ENCODE measurements at places on chromosomes 2 and 18.

DNA sequence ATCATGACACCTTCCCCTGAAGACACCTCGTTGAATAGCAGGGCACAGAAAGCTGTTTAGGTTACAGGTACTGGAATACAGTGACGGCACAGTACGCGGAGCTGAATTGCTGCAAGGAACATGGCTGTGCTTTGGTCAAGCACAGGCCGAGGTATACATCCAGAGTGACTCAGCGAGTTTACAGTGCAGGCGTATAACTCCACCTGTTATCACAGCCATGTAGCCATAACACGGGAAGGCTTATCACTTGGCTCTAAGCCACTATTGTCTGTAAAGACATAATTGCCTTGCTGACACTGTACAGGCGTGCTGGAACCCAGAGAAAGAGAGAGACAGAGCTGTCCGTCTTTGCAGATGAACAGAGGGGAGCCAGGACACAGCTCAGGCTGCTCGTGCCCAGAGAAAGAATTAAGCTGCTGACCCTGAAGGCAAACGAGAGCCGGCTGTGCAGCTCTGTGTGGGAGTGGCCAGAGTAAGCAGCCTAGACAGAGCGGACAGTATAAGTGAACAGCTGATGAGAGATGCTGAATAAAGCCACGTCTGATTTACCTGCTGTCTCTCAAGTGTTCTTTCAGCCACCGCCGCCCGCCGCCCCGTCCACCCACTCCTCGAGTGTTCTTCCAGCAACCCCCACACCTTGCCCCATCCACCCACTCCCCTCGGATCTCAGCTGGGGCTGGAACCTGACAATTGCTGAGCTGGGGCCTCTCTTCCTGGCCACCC lies 87.3 kb upstream of the PPP1CB start:
- DNase-seq, result no peak

DNA sequence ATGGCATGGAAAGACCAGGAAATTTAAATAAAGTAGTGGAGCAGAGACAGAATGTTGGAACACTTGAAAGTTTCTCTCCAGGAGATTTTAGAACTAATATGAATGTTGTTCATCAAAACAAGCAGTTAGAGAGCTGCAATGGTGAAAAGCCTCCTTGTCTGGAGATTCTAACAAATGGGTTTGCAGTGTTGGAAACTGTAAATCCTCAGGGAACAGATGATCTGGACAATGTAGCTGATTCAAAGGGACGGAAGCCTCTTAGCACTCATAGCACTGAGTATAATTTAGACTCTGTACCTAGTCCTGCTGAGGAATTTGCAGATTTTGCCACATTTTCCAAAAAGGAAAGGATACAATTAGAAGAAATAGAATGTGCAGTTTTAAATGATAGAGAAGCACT lies 27.7 kb downstream of the AFTPH start:
- no peak for DNase-seq

- DNase-seq, result no peak
These were observed 246.8 kb downstream of the CDH20 start for GRCh38 chr18:61580046-61580445.

DNA sequence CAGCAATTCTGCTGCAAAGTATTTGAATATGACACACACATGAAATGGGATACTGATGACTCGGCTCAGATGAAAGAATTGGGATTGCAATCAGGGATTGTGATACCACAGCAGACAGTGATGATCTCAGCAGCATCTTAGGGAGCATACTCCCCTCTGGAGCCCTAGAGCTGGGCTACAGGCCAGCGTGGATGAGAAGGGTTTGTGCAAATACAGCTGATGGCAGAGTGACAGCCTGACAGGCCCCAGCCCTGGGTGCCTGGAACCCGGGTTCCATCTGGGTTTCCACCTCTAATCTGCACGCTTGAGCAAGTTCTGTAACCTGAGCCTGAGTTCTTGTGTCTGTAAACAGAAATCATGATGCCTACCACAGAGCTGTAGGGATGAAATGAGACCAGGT lies 418.0 kb downstream of the LRATD1 start:
- DNase-seq, result no peak

DNA sequence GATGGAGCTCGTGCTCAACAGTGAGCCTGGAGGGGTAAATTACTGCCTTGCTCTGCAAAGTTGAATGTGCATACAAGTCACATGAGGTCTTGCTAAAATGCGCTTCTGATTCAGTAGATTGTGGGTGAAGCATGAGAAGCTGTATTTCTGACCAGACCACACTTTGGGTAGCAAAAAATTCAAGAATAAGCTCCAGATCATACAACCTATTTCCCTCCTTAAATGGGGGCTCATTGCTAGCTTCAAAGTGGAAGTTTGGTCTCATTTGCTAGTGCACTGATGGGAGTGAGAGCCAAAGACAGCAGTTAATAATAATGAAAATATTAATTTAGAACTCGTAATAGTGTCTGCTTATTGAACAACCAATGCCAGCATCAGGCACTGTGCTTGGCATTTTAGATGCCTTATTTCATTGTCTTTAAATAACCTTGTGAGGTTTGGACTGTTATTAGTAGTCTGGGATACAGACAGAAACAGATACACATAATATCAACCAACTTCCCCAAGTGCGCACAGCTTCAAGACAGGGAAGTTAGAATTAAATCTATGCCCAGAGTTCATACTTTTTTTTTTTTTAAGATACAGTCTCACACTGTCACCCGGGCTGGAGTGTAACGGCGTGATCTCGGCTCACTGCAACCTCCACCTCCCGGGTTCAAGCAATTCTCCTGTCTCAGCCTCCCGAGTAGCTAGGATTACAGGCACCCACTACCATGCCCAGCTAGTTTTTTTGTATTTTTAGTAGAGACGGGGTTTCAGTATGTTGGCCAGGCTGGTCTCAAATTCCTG lies 18.0 kb downstream of the APOB start:
- no peak for DNase-seq

DNA sequence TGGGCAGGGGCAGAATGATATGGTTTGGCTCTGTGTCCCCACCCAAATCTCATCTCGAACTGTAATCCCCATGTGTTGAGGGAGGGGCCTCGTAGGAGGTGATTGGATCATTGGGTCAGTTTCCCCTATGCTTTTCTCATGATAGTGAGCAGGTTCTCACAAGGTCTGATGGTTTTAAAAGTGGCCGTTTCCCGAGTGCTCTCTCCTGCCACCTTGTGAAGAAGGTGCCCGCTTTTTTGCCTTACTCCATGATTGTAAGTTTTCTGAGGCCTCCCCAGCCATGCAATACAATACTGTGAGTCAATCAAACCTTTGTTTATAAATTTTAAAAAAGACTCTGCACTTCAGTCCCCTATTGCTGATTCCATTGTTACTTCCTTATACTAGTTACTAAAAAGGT lies 82.9 kb upstream of the CDKL4 start:
- no peak for DNase-seq

GRCh38 chr2:72137498-72138010 lies 10.1 kb downstream of the CYP26B1 start:
- DNase-seq, result peak; percentile 56

DNA sequence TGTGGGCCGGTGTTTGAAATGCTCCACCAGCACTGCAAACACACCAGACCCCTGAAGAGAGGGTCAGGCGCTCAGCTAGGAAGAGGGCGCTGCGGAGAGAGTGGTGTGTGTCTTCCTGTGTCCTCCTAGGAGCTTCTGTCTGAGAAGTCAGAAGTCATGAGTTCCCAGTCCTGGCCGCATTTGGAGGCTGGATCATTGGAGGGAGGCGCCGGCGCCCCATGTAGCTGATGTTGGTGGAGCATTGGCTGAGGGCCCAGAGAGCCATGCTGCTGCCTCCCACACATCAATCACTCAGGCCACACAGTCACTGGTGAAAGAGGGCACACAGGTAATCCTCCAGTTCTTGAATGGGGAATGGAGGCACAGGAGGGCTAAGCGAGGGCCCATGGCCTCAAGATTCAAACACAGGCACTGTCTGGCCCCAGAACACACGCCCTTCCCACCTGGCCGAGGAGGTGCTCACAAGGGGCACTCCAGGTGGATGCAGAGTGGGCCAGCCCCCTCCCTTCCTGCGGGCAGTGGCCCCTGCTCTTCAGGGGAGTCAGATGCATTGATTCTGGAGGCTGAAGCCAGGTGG lies 66.3 kb downstream of the RRM2 start:
- DNase-seq, result no peak

DNA sequence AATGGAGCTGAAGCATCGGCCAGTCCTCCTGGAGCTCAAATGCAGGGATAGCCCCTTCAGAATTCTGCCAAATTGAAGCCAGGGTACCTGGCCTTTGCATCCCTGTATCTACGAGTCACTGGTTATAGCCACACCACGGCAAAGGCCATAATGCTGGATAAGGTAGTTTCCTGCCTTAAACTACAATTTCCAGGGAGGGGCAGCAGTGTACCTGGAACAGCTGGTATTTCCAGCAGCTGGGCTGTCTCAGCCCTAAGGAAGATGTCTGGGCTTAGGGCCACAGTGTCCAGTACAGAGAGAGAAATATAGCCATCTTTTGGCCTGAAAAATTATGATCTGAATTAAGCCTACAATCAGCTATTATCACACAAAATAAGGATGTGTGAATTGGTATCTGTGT lies 180.3 kb downstream of the GCA start:
- DNase-seq, result no peak

Data from T-helper 17 cell (primary cell).